ENCODE measurements at places on chromosomes 6 and 20.

- no peak for DNase-seq
Observed at GRCh38 chr6:67393356-67393755, 1241.7 kb upstream of the ADGRB3 start.

GRCh38 chr20:36941401-36941835 is 10.1 kb downstream of the SAMHD1 start:
- DNase-seq: no peak

- DNase-seq: no peak
Observed at GRCh38 chr6:152233547-152234320, 403.4 kb downstream of the SYNE1 start.

GRCh38 chr6:115271434-115271833 is 789.3 kb downstream of the FRK start:
- no peak for DNase-seq

- peak; percentile 7 for DNase-seq
Observed at GRCh38 chr6:166998256-166999144, 697 bp upstream of the CEP43 start.

GRCh38 chr20:57794600-57795341 is 85.0 kb upstream of the PMEPA1 start:
- no peak for DNase-seq

GRCh38 chr20:46808565-46808964 is 86.1 kb upstream of the EYA2 start:
- no peak for DNase-seq

- DNase-seq: no peak
Observed at GRCh38 chr6:109165392-109165974, 70.2 kb downstream of the CEP57L1 start.

DNA sequence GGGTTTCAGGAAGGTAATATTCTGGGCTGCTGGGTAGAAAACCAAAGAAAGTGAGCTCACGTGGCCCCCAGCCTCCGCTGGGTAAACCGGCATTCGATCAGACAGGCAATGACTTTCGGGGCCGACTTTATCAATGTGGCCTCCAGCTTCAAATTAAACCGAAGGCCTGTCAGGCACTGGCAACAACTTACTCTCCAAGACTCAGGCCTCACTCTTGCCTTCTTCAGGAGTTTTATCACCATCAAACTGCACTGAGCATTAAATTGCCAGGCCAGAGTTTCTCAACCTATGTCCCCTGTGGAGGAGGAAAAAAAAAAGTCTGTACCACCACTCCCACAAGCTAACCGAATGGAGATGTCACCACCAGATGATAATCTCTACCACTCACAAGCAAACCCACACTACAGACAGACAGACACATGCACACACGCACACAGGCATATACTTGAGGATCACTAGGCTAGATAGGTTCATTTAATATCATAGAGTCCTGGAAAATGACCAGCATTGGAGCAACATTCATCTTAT is 1.1 kb upstream of the MBOAT1 start:
- no peak for DNase-seq

- no peak for DNase-seq
Observed at GRCh38 chr6:34295721-34296120, 46.9 kb upstream of the SMIM29 start.

DNA sequence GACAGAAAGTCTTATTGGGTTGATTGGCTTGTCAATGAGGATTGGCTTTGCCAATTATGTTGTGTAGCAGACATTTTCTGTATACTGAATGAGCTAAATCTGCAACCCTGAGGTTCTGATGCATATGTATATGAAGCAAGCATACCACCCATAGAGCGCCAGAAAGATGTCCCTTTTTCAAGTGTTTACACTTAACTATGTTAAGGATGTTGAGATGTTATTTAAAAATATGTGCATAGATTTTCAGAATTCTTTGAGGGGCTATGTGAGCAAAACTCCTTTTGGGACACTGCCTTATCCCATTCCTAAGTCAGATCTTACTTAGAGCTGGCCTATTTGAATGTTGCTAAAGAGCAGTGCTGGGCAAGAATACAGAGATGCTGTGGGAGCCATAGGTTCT is 1.9 kb downstream of the AIG1 start:
- no peak for DNase-seq

DNA sequence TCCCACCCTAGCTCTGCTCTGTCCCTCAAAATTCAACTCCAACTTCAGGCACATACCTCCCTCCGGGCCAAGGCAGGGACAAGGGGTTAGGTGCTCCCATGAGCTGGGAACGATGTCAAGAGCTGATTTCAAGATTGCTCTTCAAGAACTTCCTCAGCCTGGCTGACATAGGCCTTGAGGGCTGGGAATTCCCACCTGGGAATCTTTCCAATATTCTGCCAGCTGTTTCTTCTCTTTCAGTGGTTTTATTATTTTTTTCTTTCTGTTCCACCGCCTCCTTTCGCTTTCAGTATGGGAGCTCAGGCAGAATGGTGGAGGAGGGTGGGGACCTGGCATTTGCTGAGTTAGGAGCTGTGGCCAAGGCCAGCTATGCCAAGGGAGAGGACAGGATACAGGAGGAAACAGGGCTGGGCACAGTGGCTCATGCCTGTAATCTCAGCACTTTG is 33.7 kb downstream of the SRSF3 start:
- DNase-seq: no peak

DNA sequence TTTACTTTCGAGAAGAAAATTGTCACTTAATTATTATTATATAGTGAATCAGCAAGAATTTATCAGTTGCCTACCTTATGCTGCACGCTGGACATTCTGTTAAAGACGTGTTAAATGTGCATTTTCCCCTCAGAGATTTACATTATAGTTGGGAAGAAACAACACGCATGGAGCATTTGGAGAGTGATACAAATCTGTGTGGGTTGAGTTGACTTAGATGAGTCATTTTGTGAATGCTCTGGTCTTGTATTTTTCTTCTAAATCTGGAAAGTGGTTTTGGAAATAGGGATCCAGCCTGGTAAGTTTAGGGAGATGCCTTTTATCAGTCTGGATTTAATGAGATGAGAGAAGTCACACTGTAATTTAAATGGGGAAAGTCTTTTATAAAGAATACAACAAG is 24.0 kb upstream of the SMIM26 start:
- DNase-seq: no peak

- DNase-seq: no peak
Observed at GRCh38 chr6:159513914-159514313, 179.1 kb downstream of the SOD2 start.

DNA sequence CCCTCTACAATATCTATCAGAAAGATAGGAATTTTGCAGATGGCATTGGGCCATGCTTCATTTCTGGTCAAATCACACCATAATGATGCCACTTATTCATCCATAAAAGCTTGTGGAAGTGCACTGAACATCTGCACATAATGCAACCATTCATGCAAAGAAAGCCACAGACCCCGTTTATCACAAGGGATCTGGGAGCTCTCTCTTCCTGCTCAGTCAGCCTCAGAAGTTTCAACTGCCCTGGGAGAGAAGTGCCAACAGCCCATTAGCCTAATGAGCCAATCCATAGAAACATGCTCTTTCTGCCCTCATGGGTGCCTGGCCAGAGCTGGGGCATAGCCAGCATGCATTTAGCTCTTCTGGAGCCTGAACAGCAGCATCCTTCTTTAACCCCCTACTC is 85.8 kb downstream of the SLC35F1 start:
- no peak for DNase-seq

GRCh38 chr6:163324688-163325389 is 89.7 kb upstream of the QKI start:
- DNase-seq: no peak

GRCh38 chr20:48724891-48725554 is 102.8 kb downstream of the PREX1 start:
- no peak for DNase-seq

DNA sequence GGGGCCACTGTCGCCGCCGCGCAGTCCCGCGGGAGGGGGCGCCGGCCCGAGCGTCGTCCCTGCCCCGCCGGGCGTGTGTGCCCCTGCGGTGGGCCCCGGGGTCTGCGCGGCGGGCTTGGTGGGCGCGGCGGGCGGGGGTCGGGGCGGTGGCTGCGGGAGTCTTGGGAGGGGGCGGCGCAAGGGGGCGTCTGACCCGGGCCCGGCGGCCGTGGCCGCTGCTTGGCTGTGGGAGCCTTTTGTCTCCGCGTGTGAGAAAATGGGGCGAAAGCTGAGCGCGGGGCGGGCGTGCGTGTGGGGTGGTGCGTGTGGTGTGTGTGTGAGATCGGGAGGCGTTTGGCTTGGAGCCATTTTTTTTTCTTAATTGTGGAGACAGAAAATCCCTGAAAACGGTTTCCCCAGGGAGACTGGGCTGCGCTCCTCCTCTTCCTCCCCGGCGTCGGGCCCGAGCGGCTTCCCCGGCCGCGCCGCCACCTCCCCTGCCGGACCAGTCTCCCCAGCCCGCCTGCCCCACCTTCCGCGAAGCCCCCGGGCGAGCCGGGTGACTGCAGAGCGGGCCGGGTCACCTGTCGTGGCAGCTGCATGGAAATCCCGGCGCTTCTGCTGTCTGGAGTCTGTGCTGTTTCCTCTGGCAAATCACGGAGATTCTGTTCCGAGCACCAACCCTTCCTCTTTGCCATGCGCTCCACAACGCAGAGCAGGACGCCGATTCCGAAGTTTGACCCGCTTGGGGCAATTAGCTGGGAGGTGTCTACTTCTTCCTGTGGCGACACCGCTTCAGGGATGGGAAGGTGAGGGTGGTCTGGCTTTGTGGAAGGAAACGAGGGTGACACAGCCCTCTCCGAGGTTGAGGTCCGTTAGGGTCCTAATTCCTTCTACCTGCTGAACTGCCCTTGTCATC is 64.4 kb downstream of the GTF2H5 start:
- peak; percentile 30 for DNase-seq

DNA sequence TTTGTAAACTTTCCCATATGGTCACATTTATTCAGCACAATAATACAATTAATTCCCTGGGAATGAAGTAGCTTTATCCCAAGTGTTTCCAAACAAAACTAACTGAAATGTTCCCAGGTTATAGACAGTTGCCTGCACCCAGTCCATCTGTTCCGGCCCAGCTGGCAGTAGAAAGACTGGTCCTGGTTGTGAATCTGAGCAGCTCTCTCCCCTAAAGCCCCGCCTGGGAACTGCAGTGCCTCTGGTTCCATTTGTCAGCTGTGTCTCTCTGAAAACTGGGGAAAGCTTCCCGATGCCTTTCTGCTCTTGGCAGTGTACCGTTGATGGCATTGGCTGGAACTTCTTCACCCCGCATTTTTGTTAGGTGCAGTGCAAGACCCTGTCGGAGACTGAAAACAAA is 8.7 kb downstream of the MTHFD1L start:
- DNase-seq: no peak

GRCh38 chr6:24936641-24937317 is 1.0 kb upstream of the RIPOR2 start:
- DNase-seq: no peak

DNA sequence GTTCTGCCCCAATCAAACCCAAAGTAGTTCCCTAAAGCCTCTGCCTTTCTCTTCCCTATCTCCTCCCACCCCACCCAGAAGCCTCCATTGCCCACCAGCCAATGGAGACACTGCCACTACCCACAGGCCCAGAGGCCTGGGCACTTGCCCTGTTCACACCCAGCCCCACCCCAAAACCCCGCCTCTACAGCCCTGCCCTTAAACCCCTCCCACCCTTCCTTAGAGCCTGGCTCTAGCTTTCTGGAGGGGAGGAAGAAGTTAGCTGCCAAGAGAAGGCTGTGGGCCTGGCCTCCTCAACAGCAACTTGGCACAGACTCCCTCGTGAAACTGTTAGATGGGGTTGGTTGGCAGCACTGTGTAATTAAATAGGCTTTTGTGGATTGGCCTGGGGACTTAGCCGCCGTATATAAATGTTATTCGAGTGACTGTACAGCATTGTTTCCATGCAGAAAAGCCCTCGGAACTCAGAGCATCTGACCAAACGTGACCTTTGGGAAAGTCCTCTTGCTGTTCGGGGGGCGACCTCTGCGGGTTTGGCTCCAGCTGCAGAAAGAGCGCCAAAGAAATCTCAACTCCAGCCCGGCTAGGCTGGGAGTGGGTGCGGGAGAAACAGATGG is 31.4 kb downstream of the COL11A2 start:
- no peak for DNase-seq

- no peak for DNase-seq
Observed at GRCh38 chr6:35146453-35146852, 5.3 kb upstream of the TCP11 start.

DNA sequence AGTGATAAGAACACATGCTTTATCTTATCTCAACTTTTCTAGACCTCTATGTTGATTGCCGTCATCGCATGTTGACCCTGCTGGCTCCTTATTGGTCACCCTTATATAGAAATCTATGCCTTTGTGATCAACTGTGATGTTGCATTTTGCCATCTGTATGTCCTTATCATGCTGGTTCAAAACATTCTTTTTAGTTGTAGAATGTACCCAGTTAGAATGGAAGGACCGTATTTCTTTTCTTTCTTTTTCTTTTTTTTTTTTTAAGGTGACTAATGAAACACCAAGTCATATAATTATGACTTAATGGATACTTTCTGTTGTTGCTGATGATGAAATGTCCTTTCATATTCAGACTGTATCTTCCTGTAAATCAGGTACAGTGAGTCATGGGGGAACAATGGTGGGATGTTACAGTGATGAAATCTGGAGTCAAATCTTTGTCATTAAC is 145.9 kb upstream of the CITED2 start:
- DNase-seq: no peak

DNA sequence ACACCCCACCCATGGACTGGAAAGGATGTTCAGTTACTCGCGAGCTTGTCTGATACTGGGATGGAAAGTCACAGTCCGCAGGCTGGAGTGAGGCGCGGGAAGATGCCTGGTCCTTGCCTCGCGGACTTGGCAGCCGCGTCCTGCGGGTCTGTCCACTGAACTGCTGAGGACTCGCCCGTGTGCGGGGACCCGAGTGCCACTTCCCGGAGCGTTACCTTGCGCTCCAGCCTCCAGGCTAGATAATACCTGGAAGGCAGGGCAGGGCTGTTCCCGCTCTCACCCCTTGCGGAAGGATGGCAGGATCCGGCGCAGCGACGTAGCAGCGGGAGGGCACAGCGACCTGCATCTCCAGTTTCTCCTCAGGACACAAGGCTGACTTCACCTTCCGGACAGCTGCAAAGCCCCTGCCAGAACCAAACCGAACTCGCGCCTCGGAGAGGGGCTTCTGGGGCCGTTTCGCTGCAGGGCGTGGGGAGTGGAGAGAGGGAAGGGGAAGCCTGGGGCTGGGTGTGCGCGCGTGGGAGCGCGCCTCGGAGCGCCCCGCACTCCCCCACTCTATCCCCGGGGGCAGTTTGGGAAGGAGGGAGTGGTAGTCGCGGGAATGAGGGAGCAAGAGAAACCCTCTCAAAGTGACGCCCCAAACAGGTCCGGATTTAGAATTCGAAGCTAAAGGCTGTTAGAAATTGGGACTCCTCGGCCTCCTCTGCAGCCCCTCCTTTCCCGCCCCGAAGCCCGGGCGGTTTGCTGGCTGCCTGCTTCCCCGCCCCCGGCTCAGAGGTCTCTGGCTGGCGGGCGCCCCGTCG is at the start of gene KCNQ5:
TSS of gene KCNQ5 (plus strand) at position 774 of the 803 bp plus-strand sequence.
- no peak for DNase-seq

DNA sequence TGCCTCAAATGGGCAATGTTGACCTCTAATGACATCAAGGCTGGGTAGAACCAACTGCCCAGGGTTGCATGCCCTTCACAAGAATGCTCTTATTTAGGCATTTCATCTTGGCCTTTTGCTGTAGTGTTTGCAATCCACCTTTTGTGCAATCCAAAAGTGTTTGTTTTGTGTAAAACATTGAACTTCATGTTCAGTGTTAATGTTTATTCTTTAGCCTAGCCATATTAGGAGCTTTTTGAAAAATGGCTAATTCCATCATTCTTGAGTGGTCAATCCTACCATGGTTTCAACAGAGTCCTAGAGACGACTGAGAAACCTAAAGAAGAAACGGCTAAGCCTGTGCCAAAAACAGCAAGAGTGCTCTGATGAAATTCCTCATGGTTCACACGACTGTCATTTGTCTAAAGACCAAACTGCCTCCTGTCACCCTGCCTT is 279.6 kb upstream of the PRDM1 start:
- no peak for DNase-seq

All from effector CD8-positive, alpha-beta T cell (primary cell).